ENCODE measurements at places on chromosomes 2 and 18.

GRCh38 chr2:121147766-121148165, 137.2 kb downstream of the TFCP2L1 start:
- DNase-seq: no peak

DNA sequence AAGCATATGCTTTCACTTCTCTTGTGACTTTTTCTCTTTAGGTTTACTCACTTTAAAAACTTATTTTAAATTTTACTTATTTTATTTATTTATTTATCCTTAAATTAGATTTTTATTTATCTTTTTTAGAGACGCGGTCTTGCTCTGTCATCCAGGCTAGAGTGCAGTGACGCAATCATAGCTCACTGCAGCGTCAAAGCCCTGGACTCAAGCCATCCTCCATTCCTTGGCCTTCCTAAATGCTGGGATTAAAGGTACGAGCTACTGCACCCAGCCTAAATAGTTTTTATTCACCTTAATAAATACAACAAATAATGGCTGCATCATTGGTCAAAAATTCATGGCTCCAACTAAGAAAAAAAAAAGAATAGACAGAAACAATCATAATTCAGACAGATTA, 415.7 kb upstream of the FIGN start:
- DNase-seq: no peak

DNA sequence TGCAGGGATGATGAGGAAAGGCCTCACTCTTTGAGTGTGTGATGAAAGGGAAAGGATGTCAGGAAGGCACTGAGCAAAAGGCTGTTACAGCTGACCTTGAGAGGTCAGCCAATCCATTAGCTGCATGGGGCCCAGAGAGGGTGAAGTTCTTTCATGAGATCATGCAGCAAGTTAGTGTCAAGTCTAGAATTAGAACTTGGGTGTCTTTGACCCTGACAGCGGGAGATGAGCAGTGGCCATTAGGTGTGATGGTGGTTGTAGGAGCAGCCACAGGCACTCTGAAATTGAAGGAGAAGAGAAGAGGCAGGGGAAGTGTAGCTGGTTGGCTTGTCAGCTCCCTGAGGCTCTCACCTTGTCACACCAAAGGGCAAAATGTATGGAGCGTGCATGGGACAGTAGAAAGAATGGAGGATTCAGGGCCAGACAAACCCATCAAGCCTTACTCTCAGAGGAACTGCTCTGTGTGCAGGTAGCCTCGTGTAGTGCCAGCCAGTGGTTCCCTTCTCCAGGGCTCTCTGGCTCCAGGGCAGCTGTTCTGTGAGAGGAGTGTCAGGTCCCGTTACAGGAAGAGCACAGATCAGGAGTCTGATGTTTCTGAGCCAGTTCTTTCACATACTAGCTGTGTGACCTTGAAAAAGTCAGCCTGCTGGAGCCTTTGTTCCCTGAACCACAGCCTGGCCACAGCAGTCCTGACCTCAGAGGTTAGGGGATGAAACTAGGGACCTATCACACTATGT, 35.9 kb downstream of the MAP4K4 start:
- no peak for DNase-seq

DNA sequence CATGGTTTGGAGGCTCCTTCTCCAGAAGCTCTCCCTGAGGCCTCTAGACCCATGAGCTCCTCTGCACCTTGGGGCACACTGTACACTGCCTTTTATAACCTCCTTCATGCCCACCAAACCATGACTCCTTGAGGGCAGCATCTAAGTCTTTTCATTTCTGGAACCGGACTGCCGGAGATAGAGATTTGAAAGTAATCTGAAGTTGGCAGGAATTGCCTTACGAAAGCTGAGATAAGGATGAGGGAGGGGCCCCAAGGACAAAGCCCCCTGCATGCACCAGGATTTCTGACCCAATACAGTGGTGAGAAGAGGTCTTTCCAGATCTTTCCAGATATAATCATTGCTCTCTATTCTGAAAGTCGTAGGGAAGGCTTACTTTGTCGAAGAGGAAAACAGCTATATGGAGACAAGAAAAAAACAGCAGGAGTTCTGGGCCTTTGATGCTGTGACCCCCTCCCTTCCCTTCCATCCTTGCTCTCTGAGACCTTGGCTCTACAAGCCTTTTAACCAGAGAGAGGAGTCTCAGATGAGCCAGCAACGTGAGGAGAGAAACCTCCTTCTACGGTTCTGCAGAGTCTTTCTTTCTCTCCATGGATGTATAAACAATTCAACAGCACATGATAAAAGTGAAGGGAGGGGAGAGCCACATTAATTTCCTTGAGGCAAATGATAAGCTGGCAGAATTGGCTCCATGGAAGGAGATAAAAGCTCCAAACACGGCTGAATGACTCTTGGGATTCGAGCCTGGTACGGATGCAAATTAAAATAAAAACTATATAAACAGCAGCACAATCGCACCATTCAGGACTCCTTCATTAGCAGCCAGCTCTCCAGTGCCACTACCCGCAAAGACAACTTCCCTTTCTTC, 88.0 kb upstream of the RTN4 start:
- DNase-seq: no peak

- DNase-seq: no peak
Observed at GRCh38 chr18:13572721-13573120, 153.6 kb downstream of the FAM210A start.

GRCh38 chr18:79927607-79928562, 23.6 kb downstream of the SLC66A2 start:
- no peak for DNase-seq

DNA sequence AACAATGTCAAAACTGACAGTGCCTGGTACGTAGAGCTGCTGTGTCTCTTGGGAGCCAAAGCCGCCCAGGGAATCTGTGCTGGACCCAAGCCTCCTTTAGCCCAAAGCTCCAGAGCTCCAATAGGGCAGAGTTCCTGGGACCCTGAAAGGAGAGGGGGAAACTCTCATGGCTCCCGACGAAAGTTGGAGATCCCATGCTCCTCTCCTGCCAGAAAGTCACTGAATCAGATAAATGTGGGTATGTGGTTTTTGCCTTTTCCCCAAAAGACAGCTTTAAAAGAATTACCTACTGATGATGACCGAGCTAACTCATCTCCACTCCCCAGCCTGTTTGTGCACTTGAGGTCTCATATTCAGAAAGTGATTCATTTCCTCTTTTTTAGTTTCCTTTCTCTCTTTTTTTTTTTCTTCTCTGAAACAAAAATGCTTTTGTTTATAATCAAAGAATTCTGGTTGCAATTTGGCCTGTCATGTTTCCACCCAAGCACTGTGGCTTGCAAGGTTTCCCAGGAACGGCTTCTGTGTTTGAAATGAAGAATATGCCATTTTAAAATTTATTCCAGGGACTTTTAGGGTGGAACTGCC, 14.1 kb upstream of the PMAIP1 start:
- no peak for DNase-seq

GRCh38 chr2:82968358-82968757, 1490.7 kb downstream of the SUCLG1 start:
- DNase-seq: no peak

GRCh38 chr2:239129147-239129920, 271.5 kb downstream of the HDAC4 start:
- DNase-seq: no peak

Measured in stimulated activated CD8-positive, alpha-beta memory T cell treated with anti-CD3 and anti-CD28 coated beads, Interleukin-4, amount 100 ng/mL, for 1 hour (primary cell).